ENCODE measurements at places on chromosomes 7 and 10.

DNA sequence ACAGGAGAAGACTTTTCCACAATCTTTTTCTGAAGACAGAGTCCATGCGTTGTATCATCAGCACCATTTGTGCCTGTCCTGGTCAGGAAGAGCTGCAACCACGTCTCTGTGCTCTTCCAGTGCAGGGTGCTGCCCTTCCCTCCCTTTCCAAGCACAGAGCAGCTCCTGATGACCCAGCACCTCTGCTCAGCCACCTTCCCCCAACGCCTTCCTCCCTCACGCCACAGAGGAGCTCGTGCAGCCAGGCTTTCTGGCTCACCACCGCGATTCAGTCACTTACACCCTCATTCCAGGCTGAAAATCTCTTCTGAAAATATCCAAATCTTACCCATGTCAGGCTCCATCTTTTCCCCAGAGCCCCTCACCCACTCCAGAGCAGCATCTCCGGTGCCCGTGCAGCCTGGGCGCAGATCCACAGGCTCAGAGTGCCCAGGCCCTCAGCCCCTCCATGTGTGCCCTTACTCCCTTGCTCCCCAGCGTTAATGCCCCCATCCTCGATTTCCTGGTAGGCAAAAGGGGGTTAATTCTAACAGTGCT, 181.5 kb downstream of the DIP2C start:
- no peak for DNase-seq

DNA sequence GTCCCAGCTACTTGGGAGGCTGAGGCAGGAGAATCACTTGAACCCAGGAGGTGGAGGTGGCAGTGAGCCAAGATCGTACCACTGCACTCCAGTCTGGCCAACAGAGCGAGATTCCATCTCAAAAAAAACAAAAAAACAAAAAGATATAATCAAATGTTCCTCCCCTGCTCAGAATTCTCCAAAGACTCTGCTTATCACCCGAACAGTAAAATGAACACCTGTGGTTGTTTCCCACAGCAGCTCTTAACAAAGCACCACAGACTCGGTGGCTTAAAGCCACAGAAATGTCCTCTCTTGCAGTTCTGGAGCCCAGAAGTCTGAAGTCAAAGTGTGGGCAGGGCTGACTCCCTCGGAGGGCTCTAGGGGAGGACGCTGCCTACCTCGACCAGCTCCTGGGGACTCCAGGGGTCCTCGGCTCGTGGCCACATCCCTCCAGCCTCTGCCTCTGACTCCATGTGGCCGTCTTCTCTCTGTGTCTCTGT, 4.1 kb upstream of the INTS1 start:
- no peak for DNase-seq

- DNase-seq: no peak
These were observed 17.6 kb upstream of the PPP1R17 start for GRCh38 chr7:31669461-31669860.

DNA sequence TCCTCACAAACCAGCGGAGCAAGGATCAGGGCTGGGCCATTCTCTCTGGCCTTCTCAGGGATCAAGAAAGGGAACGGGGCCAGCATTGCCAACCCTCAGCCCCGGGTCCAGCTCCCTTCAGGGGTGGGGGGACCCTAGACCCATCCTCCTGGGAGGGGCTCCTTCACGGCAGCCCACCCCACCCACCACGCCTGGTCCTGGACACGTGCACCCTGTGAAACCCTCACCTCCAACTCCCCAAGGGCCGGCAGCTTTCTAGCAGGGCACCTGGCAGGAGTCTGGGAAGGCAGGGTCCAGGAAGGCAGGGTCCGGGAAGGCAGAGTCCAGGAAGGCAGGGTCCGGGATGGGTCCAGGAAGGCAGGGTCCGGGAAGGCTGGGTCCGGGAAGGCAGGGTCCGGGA, 46.6 kb upstream of the ADGRA1 start:
- no peak for DNase-seq

GRCh38 chr7:30162622-30163124, 27.9 kb downstream of the MTURN start:
- DNase-seq: no peak

DNA sequence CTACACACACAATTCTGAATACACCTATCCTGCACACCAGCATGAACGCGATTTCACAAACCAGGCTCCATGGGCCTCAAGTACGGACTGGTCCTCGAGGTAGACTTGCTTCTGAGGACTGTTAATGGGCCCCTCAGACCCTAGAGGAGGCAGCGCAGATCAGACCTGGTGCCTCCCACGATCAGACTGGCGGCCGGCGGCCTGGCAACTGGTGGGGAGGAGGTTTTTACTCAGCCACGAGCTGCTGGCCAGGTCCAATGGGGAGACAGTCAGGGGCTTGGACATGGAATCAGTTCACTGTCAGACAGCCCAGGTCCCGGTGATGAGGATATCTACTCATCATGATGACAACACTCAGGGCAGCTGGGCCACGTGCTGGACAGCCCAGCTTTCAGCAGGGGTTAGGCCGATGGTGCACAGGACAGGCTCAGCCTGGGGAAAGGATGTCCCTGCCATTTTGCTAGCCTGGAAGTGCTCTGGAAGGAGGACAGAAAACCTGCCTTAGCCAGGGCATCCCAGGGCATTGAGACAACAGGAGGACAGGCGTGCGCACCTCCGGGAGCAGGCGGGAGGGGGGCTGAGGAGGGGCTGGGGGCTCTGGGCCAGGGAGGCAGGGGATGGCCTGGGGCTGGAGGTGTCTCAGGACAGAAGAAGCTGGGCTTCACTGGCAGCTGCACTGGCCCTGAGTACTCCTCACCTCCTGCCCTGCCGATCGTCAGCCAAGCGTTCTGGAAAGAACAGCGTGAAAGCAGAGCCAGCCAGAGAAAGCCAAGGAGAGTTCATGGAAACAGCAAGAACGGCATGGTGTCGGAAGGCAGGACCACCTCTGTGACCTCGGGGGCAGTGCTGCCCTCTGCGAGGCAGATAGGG, 48.0 kb upstream of the RASGEF1A start:
- no peak for DNase-seq

- no peak for DNase-seq
These were observed 85.4 kb downstream of the SIRT1 start for GRCh38 chr10:67969875-67970274.

DNA sequence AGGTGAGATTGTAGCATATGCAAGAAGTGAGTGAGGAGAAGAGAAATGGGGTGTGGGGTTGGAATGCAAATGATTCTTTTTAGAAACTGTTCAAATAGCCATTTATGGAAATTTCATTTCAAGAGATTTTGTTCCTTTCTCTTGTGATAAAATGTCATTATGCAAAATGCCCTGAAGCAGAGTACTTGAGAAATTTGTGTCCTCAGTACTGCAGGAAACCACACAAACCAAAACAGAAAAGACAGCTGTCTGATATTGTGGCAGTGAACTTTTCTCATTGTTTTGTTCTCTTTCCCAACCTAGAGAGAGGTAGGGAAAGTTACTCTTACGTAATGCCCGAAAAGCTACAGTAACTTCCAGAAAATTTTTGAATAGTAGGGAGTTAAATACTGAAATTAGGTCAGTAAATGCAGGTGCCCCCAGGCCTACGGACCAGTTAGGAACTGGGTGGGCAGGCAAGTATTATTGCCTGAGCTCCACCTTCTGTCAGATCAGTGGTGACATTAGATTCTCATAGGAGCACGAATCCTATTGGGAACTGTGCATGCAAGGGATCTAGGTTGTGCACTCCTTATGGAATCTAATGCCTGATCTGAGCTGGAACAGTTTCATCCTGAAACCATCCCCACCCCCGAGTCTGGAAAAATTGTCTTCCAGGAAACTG, 34.0 kb downstream of the DLD start:
- no peak for DNase-seq

GRCh38 chr7:30430777-30431176, 47.8 kb downstream of the NOD1 start:
- no peak for DNase-seq

- DNase-seq: no peak
These were observed 36.2 kb downstream of the FRMD4A start for GRCh38 chr10:14294347-14295059.

DNA sequence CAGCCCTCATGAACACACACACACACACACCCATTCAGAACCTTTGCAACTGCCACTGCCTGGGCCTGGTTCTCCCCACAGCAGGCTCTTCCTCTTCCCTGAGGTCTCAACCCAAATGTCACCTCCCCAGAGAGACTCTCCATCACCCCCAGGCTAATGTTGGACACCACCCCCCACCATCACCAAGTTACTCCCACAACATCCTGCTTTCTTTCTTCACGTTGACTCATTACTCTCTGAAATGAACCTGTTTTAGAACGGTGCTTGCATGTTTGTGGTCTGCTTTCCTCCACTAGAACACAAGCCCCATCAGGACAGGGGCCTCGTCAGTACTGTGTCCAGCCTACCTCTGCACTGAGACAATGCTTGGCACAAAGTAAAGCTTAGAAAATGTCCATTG, 16.0 kb downstream of the AFAP1L2 start:
- DNase-seq: no peak

DNA sequence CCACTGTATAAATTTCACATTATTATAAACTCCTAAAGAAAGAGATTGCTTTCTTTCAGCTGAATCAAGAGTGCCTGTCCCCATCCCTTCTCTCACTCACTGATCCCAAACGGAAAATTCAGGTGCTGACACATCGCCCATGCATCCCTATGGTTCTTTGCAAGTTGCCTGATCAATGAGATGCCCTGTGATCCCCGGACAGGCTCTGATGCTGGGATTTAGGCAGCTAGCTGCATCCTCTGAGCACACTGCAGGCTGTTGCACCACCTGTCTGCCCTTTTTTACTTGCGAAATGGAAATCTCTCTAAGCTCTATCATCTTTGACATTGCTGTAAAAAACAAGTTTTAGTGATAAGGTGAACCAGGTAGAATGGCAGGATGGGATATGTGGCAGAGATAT, 456.5 kb downstream of the GATA3 start:
- DNase-seq: no peak

- DNase-seq: no peak
These were observed 199.2 kb downstream of the AHR start for GRCh38 chr7:17497549-17498167.

DNA sequence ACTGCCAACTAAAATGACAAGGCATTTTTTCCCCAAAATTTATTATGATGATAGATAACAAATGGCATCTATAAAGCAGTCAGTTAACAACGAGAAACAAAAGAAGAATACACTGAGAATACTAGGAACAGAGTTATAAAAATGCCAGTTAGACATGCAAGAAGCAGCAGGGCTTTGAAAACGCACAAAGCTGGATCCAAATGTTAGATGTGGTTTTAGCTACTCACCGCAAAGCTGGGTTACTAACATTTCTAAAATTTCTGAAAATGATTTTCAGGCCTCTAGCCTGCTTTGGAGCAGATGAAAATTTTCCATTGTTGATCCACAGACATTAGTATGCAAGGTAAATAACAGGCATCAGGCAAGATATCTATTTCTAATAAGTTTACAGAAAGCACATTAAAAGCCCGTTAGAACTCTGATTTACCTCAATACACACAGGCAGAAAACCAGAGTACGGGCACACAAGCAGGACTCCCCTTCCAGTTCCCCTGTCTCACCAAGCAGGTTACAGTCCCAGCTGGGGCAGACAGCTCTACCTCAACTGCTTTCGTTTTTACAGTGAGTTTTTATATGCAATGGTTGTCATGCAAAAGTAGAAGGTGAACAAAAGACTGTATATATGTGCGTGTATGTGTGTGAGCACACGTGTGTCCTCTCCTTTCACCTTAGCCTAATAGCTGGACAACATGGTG, 37.9 kb downstream of the GLI3 start:
- DNase-seq: no peak

DNA sequence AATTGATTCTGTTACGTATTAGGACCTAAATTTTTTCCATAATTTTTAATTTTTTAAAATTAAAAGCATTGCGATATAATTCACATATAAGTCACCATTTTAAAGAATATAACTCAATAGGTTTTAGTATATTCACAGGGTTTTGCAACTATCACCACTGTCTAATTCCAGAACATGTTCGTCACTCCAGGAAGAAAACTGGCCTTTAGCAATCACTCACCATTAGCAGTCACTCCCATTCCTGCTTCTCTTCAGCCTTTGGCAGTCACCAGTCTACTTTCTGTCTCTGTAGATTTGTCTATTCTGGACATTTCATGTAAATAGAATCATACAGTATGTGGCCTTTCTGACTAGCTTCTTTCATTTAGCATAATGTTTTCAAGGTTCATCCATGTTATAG, 176.5 kb downstream of the EXOC4 start:
- no peak for DNase-seq

- DNase-seq: no peak
These were observed 128.7 kb upstream of the HABP2 start for GRCh38 chr10:113423981-113424721.

GRCh38 chr7:29325476-29325875, 130.9 kb downstream of the CHN2 start:
- no peak for DNase-seq

GRCh38 chr10:78549140-78549935, 515.7 kb downstream of the RPS24 start:
- no peak for DNase-seq

- no peak for DNase-seq
These were observed 16.3 kb downstream of the MTPN start for GRCh38 chr7:135960709-135961451.

DNA sequence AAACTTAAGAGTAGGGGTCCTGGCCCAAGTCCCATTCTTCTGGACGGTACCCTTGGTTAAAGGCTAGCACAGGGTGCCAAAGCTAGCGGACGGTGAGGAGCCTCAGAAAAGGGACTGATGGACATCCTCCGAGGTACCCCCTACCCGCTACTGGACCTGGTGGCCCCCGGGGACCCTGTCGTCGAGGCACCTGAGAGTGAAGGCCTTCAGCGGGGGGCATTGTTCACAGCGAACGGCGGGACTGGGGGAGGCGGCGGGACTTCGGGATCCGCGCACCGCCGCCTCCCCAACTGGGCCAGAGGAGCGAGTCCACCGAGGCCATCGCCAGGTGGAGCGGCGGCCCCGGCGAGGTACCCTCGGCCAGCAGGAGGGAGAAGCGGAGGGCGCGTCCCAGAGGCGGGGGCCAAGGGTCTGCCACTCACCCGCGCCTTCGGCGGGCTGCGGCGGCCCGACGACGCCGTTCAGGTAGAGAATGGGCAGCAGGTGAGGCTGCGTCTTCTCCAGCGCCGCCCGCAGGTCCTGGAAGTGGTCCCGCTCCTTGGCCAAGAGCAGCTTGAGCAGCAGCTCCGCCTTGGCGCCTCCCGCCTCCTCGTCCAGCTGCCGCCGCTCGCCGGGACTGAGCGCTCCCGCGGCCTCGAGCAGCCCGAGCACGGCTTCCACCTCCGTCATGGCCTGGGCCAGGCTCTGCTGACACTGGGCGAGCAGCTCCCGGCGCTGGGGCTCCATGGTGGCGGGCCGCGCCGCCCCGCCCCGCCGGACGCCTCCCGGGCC, 575 bp downstream of the DLG5 start:
- DNase-seq: no peak

DNA sequence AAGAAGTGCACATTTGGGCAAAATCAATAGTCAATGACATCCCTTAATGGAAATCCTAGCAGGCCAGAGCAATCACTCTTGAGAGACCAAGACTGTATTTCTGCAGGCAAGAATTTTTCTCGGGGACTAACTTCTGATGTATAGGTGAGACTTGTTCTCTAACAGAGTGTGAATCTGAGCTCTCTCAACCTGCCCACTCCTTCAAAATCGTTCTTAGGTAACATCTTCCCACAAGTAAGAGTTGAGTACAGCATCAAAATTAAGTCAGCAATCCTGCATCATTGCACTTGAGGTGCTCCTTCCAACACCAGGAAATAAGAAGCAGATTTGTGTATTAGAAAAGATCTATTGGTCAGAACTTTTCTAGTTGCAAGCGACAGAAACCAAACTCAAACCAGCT, 25.6 kb upstream of the GFRA1 start:
- DNase-seq: no peak

Data from activated CD4-positive, CD25-positive, alpha-beta regulatory T cell treated with anti-CD3 and anti-CD28 coated beads, Interleukin-2, amount 50 U/mL, for 16 hours (primary cell).